Breast epithelium (tissue), 4 donors: ENCODE measurements at places on chromosomes 7 and 10.

DNA sequence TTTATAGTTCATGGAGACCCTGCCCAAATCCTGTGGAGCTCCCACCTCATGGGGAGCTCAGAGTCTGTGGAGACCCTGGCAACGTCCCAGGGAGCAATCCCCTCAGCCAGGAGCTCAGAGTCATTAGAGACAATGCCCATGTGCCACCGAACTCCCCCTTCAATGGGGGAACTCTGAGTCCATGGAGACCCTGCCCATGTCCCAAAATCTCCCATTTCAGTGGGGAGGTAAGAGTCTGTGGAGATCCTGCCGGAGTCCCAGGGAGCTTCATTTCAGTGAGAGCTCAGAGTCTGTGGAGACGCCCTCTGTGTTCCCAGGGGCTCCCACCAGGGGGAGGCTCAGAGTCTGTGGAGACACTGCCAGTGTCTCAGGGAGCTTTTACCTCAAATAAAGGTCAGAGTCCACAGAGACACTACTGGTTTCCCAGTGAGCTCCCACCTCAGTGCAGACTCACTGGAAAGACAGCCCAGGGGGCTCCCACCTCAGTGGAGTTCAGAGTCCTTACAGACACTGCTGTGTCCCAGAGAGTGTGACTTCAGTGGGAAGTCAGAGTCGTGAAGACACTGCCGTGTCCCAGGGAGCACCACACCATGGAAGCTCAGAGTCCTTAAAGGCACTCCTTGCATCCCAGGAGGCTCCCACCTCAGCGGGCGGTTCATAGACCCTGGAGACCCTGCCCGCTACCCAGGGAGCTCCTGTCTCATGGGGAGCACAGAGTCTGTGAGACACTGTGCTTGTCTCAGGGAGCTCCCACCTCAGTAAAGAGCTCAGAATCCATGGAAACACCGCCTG lies 5.0 kb downstream of the MYO1G start:
- DNase-seq, result no peak

GRCh38 chr10:97593421-97593820 lies 3.9 kb downstream of the C10orf62 start:
- DNase-seq, result no peak

DNA sequence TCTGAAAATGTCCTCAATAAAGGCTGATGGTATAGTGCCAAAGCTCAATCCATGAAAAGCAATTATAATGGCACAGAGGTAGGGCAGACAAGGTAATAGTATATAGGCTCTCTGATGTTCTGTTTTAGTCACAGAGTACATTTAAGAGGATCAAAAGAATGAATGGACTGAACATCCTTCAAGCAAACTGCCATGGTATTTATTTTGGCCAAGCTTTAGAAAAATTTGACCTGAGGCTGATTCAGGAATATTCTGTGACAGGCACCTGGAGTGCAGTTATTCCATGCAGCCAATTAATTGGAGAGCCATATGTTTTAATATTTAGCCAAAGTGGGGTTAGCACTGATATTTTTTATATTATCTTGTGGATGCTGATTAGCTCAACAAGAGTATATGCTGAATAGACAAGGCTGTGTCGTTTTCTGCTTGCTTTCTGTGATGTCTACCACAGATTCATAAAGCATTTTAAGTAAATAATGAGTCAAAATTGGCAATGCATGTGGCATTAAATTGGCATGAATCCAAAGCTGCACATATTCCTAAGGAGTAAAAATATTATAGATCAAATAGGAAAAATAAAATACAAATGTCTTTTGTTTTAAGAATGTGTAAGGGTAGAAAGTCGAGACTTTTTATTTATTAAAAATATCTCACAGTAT lies 177.4 kb downstream of the PCLO start:
- DNase-seq, result no peak

- no peak for DNase-seq
These were observed 183.2 kb downstream of the CXCL12 start for GRCh38 chr10:44201656-44202055.

DNA sequence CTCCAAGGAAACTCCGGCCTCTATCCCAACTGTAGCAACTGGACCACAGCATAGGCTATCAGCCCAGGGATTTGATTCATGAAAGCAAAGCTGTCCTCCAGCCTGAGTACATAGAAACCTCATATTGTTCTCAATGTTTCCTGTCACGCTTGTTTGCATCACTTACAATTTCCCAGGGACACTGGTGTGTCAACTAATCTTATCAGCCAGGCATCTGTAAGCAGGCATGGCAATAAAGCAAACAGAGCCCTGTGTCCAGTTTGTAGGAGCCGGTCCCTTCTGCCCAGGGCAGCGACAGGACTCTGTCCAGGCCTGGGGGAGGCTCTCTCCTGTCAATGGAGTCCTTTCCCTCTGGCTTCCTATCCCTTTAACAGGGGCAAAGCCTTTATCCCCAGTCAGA lies 23.0 kb upstream of the CDHR3 start:
- DNase-seq, result no peak

- DNase-seq, result no peak
These were observed 153.6 kb downstream of the RGS10 start for GRCh38 chr10:119388849-119389345.

GRCh38 chr7:149855361-149856305 lies 17.5 kb downstream of the ZNF862 start:
- DNase-seq, result peak; percentile 55

DNA sequence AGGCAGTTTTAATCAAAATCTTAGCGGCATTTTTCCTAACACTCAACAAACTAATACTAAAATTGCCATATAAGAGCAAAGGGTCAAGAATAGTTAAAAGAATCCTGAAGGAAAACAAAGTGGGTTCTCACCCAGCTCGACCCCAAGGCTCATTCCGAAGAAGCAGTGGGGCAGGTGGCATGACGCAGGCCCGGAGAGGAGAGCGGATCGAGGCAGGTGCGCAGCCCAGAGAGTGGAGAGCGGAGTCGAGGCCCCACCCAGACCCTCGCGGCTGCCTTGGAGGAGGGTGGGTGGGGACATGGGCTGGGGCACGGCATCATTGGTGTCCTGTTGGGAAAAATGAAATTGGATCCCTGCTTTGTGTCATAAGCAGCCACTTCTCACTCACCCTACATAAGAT lies 109.8 kb downstream of the INPP5A start:
- no peak for DNase-seq

- no peak for DNase-seq
These were observed 5.9 kb downstream of the FBXL13 start for GRCh38 chr7:103068414-103069403.

DNA sequence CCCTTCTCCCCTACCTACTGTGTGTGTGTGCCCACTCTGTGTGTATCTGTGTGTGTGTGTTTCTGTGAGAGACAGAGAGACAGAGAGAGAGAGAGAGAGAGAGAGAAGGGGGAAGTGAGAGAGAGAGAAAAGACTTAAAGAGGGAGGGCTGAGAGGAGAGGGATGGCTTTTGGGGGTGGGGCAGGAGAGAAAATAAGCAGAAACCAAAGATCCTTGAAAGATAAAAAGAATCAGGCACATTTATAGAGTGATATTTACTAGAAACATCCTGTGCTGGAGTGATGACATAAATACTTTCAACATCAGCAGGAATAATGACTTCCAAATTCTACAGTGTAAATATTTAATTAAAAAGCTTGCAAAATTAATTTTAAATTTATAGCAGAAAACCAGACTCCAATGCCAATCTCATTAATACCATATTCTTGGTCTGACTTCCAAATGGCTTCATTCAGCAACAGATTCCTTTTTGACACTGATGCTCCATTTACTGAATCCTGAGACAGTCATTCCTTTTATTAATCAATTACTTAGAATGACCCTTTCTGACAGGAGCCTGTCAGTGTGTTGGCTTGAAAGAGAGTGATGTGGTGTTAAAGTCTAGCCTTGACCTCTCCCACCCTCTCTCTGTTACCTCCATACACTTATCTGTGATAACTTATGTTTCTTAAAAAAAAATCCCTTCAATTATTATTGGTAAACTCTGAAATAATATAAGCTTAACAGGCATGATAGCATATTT lies 41.7 kb upstream of the WNT2 start:
- DNase-seq, result no peak

GRCh38 chr7:95097291-95097690 lies 189.9 kb downstream of the PPP1R9A start:
- DNase-seq, result no peak
